Thyroid gland (tissue), 4 donors: ENCODE measurements at places on chromosomes 4 and X. TPM values are rescaled to one million over a fixed set of nuclear protein-coding genes. Genes with fewer than 3 reads are reported as not detected.

ADD1 gene
- total RNA-seq = 222 TPM

GRCh38 chr4:4488405-4489404 is 53.1 kb downstream of the STX18 start:
- no peaks in the 10 kb centered on the region for H3K4me1 ChIP-seq
- H3K36me3 ChIP-seq = no peaks in the 10 kb centered on the region
- H3K27ac ChIP-seq = no peak overlapping the region
- no peak overlapping the region for H3K4me3 ChIP-seq
- H3K27me3 ChIP-seq = no peaks in the 10 kb centered on the region
- DNase-seq = peak; percentile 53

DNA sequence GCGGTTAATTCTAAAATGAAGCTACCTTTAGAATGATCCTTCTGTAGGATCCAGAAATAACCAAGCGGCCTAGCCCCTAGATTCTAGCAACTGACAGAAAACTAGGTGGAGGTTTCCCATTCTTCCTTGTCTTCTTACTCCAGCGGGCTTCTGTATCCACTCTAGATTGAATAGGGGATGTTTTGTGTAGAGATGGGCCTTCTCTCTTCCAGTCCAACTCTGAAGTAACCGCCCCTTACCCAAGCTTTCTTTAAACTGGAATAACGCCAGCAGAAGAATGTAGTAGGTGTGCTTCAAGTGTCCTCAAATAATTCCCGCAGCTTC is 386 bp upstream of the TMEM184C start:
- no peaks in the 10 kb centered on the region for H3K27me3 ChIP-seq
- peaks cover 35% of the 10 kb centered on the region for H3K4me1 ChIP-seq
- no peak overlapping the region for H3K27ac ChIP-seq
- H3K36me3 ChIP-seq = no peaks in the 10 kb centered on the region

- H3K27ac ChIP-seq = peak overlapping the region; percentile 58
- no peaks in the 10 kb centered on the region for H3K36me3 ChIP-seq
- no peaks in the 10 kb centered on the region for H3K4me1 ChIP-seq
- no peak for DNase-seq
- no peak overlapping the region for H3K4me3 ChIP-seq
These were observed 32.3 kb downstream of the STPG2 start for GRCh38 chr4:98110929-98111328.

DNA sequence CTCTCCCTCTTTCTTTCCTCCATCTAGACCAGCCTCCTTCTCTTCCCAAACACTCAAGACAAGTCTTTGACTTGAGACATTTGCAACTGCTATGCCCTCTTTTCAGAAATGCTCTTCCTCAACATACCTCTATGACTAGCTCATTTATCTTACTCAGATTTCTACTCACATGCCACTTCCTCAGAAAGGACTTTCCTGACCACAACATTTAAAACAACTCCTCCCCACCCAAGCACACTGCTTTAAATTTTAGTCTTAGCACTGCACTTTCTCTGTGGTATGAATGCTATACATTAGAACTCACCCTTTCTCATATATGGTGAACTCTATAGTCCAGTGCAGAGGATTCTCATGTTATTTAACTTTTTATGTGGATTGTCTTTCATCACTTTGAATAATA is 28.4 kb upstream of the SULT1E1 start:
- no peak overlapping the region for H3K27ac ChIP-seq
- no peaks in the 10 kb centered on the region for H3K27me3 ChIP-seq
- H3K4me1 ChIP-seq = no peaks in the 10 kb centered on the region
